CD4-positive, alpha-beta T cell treated with Interleukin-10 for 1 hour (primary cell): ENCODE measurements at places on chromosomes 7 and 10.

DNA sequence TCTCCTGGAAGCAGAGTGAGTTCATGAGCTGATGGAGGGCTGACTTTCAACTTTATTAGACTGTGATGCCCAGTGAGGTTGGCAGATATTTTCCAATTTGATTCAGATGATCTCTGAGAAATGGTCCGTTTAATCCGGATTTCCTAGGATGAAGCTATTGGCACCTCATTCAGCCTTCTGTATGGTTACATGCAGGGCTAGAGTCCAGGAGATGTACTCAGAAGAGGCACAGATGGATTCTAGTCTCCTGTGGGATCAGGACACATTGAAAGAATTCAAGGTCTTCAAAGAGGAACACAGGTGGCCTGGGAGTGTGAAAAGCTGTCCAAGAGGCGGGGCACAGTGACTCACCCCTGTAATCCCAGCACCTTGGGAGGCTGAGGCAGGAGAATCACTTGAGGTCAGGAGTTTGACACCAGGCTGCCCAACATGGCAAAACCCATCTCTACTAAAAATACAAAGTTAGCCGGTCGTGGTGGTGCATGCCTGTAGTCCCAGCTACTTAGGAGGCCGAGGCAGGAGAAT is 23.0 kb upstream of the RHEB start:
- no peak for DNase-seq

- DNase-seq = no peak
These were observed 25.5 kb downstream of the RNLS start for GRCh38 chr10:88557658-88558057.

- no peak for DNase-seq
These were observed 97.4 kb downstream of the AVL9 start for GRCh38 chr7:32592701-32593100.

GRCh38 chr10:52400562-52400961 is 86.5 kb downstream of the DKK1 start:
- no peak for DNase-seq

DNA sequence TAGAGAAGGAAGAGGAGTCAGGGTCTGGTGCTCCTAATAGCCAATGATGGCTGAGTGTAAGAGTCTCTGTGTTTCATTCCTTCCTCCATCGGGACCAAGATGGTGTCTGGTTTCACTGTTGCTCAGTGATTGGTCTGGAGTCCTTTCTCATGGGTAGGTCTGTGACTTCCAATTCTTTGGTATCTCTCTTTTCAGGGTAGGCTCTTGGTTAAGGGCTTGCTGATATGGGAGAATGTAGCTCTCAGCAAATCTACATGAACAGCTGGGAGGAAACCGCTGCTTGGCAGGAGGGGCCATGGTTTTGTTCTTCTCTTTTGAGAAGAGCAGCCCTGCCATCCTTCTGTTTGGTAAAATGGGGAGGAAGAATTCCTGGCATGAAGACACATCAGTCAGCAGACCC is 209.1 kb upstream of the PODXL start:
- no peak for DNase-seq

DNA sequence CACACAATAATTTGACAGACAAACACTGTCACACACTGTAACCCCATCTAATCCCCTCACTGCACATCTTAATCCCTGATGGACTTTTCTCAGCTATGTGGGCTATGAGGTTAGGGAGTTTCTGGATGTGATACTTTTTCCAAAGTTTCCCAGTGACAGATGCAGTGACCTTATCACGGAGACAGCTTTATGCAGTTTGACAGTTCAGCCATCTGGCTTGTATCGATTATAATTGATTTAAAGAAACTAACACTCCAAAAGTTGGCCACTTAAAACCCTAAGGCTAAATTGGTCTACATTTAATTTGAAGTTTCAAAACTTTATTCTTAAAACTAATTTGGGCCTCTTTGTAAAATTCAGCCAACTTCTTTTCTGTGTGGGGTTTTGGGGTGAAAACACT is 196.7 kb downstream of the SDK1 start:
- no peak for DNase-seq

DNA sequence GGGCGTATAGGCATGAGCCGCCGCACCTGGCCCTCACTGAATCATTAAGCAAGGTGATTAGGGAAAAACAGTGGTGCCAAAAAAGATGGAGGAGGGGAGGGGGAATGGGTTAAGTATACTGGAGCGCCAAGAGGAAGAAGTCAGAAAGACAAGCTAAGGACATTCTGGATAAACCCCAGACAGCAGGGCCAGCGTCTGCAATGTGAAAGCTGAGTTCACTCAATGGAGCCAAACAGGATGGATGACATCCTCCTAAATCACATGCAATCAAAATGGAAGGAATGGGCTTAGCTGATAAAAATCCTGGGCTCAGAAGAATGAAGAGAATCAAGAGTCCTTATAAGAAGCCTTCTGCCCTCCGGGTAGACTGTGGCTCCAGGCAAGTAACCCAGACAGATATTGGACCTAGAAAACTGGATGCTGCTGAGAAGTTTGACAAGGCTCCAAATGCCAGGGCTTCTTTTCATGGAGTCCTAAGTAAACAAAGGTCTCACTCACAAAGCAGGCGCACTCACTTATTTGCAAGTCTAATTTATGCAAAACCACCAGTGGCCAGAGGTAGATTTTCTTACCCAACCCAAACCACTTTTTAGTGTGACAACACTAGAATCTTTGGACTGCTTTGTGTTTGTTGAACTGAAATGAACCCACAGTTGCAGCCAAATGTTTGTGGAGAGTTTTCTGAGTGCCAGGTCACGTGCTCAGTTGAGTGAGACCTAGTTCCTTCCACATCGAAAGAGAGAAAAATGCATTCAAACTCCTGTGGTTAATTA is 519.1 kb upstream of the AUTS2 start:
- no peak for DNase-seq

DNA sequence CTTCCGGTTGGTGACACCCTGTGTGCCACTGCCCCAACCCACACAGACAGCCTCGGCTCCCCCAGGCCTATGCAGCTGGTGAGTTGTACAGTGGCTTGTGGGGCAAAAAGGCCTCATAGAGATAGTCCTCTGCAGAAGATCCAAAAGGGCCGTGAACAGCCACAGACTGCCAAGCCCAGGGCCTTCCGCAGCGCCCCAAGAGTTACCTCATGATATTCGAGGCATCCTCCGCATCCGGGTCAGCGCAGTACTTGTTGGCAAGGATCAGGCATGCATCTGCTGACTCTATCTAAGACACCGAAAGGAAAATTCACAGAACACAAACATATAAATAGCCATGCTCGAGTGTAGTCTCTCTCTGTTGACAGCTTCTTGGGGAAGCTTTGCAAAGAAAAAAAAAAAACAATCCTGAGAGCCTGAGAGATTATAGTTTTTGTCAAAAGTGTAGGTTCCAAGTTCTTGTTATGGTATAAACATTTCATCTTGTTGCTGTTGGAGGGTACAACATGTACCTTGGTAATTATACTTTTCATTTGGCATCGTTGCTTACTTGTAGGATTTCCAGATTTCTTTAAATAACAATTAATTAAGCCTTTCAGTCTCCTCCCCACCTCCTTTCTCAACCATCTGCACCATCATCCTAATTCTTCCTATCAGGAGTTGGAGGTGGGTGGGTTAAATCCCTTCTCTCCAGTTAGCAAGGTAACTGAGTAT is 553.0 kb downstream of the KCNMA1 start:
- DNase-seq = no peak
